ENCODE measurements at places on chromosomes 11 and 22. TPM values are rescaled to one million over a fixed set of nuclear protein-coding genes. Genes with fewer than 3 reads are reported as not detected.
A peak's percentile ranks its signal among the peaks of the same experiment; 100 is the strongest.

GRCh38 chr11:78205256-78205655 is 16.5 kb downstream of the USP35 start:
- ATAC-seq, result no peak

Gene OR51B2
- 0.23 TPM for total RNA-seq

Gene DBX1
- not detected for total RNA-seq

GRCh38 chr22:20011123-20011992 is 5.3 kb downstream of the ARVCF start:
- ATAC-seq, result peak; percentile 22

Gene OR52H1
- total RNA-seq, result 0.22 TPM

DNA sequence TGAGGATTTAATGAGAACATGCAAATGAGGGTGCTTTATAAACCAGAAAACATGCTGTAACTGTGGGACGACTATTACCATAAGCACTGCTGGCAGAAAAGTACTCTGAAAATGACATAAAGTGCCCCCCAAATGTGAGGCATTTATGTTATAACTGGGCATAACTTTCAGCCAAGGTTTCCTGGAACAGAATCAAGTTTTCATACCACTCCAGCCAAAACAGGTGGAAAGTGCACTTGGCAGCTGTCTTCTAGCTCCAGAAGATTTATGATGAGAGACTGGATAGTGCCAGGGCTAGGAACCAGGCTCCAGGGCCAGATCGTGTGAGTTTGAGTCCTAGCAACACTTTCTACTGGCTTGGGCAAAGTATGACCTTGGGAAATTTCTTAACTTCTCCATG is 339.2 kb downstream of the TENM4 start:
- ATAC-seq, result no peak

DNA sequence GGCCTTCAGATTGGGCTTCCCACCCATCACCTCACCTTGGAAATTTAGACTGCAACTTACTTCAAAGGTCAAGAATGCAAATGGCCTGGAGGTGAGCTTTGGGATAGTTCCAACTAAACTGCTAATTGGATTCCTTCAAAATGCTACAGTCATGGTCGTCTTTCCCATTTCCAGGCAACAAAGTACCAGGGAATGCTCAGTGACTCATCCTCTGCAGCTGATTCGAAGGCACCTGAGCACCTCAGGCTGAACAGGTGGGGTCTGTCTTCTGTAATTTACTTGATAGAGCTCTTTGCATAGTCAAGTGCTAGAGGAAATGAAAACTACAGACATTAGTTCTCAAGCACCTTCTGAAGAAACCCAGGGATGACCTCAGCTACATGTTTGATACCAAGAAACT is 20.5 kb upstream of the FSHB start:
- no peak for ATAC-seq

Data from motor neuron (in vitro differentiated cells).